ENCODE measurements at places on chromosomes 2 and 18.

GRCh38 chr2:178506101-178506500 lies 25.8 kb downstream of the PLEKHA3 start:
- DNase-seq: no peak

DNA sequence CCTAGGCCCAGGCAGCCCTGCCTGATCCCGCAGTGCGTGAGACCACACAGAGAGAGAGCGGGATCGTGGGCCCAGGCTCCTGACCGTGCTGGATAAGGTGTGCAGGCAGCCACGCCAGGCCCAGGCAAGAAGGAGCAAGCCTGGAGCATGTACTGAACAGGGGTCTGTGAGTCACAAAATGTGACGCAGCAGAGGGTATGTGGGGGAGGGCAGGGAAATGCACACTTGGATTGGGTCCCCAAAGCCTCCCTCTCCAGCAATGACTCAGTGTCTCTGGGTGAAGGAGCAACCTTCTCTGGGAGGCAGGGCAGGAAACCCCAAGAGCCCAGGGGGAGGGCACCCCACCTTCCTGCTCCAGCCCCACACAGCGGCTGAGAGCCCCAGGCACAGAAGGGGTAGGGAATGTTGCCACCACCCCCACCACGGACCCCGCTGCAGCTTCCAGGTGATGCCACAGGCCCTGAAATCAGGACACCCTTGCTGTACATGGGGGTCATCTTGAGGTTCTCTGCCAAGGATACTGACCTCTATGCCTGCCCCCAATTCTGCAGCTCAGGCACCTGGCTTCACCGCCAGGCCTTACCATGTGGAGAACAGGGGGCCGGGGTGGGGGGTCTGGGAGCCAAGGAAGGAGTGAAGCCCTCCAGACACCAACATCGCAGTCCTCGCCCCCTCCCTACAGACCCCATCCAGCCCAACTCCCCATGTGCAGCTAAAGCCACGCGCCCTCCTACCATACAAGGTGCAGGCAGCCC lies 1.3 kb upstream of the GPC1 start:
- no peak for DNase-seq

DNA sequence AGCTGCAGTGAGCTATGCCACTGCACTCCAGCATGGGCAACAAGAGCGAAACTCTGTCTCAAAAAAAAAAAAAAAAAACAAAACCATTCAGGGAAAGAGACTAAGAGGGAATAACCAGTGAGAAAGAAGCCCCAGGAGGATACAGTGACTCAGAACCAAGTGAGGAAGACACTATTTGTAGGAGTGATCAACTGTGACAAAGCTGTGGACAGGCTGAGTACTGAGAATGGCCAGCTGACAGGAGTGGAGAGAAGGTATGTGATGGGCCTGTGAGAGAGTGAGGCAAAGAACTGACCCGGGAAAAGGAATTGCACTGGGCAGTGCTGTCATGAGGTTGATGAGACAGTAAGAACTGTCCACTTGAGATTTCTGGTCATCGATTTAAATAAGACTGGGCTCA lies 6.7 kb upstream of the LCT start:
- DNase-seq: no peak

DNA sequence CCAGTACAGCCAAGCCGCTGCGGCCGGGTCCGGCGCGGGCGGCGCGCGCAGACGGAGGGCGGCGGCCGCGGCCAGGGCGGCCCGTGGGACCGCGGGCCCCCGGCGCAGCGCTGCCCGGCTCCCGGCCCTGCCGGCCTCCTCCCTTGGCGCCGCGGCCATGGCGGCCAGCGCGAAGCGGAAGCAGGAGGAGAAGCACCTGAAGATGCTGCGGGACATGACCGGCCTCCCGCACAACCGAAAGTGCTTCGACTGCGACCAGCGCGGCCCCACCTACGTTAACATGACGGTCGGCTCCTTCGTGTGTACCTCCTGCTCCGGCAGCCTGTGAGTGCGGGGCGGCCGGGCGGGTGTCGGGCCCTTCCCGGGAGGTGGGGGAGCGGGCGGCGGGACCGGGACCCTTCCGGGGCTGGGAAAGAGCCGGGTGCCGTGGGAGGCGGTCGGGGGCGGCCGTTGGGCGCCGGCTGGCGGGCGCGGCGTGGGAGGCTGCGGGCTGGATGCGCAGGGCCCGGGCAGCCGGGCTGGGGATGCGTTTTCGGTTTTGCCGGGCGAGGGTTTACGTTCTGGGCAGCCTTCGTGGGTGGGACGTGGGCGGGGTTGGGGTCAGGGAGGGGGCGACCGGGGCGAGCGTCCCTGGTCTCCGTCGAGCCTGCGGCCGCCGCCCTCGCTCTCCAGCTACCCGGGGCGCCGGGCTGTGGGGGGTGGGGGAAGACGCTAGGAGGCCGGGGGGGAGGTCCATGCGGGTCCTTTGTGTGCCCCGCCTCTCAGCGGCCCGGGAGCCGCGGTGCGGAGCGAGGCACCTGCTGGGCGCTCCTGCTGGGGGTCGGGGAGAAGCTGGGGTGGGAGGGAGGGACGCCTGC lies 537 bp downstream of the AGFG1 start:
- DNase-seq: peak; percentile 63

GRCh38 chr2:100039291-100039980 lies 103.0 kb downstream of the AFF3 start:
- no peak for DNase-seq
